ENCODE measurements at places on chromosomes 3 and 15.

GRCh38 chr15:78536134-78536533 lies 4.1 kb upstream of the PSMA4 start:
- no peak for DNase-seq

DNA sequence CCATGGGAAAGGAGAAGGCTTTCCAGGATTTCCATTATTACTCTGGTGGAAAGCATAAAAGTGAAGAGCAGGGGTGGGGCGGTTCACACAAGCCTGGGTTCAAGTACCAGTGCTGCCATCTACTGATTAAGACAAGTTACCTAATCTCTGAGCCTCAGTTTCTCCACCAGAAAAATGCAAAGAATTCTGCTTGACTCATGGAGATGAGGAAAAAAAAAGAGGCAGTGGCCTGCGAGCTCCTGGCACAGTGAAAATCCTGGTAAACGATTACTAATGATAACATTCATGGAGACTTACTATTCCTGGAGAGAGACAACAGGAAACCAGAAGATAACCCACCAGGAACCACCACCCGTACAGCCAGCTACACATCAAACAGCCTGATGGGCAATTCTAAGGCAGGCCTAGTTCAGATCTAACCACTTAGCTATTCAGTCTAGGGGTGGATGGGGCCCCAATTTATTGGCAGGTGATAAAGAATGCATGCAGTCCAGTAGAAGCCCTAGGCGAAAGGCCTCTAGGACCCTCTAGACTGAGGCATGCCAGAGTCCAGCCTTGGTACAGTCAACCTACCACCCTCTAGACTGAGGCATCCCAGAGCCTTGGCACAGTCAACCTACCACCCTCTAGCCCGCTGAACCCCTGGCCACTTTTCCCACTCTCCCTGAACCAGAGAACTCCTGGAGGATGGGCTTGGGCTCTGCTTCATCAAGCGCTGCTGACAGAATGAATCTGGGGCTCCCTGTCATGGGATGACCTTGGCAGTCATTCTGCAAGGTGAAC lies 2.5 kb downstream of the AMOTL2 start:
- no peak for DNase-seq

GRCh38 chr3:10286596-10287295 lies 6.0 kb downstream of the GHRL start:
- peak; percentile 47 for DNase-seq

DNA sequence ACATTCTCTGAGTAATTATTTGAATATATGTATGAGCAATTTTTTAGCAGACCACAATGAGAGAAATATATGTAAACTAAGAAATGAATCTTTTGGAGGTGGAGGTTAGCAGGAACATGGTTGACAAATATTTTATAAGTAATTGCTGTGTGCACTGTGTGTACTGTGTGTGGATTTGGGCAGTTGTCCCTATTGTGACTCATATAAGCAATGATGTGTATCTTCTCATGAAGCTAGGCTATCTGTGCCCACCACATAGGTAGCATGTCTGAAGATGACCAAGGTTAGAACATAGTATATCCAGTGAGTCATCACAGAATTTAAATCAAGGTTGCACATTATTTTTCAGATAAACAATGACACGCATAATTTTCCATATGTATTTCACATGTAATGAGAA lies 713.9 kb upstream of the GBE1 start:
- no peak for DNase-seq

GRCh38 chr15:74906067-74906449 lies 593 bp downstream of the FAM219B start:
- no peak for DNase-seq

GRCh38 chr15:28289694-28290463 lies 32.1 kb downstream of the HERC2 start:
- no peak for DNase-seq

DNA sequence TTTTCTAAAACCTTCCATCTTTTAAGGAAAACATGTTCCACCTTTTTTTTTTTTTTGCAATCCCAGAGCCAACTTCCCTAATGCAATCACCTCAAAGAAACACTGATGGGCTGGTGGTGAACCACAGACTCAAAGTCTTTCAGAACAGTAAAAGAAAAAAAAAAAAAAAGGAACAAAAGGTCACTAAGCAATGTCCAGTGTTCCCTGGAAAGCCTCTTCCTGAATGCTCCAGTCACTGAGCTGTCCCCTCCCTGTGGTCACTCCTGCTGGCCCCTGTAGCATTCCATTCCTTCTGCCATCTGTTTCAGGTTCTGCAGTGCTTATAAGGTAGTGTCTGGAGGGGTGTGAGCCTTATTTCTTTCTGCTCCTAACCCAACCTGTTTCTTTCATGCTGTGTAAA lies 53.3 kb downstream of the AAGAB start:
- no peak for DNase-seq

- no peak for DNase-seq
These were observed 14.9 kb upstream of the GP9 start for GRCh38 chr3:129045675-129046036.

GRCh38 chr3:139893963-139894642 lies 40.9 kb upstream of the CLSTN2 start:
- no peak for DNase-seq

GRCh38 chr3:130093741-130094391 lies 12.2 kb downstream of the ALG1L2 start:
- DNase-seq, result no peak

- no peak for DNase-seq
These were observed 46.9 kb upstream of the NEDD4 start for GRCh38 chr15:56040081-56041035.

DNA sequence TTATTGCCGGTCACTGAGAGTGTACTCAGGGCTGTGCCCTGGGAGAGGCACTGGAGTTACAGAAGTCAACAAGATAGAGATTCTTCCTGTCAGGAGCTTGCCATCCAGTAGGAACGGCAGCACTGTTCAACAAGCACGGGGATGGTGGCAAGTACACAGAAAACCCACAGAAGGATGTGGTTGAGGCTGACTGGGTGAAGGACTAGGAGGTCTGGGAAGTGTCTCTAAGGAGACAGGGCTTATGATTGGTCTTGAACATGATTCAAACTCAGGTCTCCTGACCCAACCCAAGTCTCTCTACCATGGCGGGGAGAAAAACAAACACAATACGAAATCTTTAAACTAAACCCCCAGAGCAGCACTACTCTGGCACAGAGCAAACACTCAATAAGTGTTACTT lies 37.6 kb downstream of the ERICH6 start:
- DNase-seq, result no peak

GRCh38 chr15:98568382-98569017 lies 79.8 kb upstream of the IGF1R start:
- no peak for DNase-seq

DNA sequence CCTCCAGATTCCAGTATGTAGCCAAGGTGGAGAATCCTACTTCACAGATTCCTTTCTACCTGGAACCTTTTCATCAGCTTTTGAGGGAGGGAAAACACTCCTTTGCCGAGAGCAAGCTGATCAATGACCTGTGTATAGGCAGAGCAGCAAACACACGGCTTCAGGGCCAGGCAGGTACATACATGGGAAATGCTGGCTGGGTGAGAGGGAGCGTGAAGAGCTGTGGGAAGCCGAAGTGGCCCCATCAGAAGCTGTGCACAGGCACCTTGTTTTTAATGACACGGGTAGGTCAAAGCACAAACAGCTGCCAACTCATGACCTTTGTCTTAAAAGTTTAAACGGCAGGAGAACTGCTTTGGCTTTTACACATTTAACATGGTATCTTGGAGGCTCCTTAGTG lies 25.3 kb downstream of the STARD5 start:
- DNase-seq, result no peak

DNA sequence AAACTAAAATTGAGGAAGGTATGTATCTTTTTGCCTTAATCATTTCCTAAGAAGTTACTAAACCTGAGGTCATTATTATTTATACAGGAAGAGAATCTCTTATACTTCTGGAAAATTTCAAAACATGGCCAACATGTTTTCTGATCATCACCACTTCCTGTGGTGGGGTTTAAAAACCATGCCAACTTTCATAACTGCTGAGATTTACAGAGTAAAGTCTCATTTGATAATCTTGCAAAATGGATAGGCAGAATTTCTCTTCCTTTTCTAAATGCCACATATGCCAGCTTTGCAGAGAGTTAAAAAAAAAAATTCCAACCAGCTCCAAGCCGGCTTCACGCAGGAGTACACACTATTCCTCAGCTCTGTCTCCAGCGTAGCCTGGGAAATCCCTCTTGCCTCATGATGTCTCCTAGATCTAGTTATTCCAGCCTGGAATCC lies 124.3 kb upstream of the SPRED1 start:
- DNase-seq, result no peak

DNA sequence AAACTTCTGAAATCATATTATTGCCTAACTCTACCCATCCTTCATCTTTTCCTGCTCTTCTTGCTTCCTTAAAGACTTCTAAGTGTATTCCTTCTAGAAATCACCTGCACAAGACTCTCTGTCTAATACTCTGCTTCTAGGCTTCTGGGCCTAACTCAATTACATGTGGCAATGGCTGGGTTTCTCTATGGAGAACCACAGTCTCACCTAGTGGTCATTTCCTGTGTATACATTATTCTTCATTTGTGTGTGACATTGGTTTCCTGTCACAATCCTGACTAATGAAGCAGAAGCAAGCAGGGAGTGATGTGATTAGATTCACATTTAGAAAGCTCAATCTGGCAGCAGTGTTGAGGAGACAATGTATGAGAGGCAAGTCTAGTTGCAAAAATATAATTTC lies 16.9 kb upstream of the CLDN1 start:
- DNase-seq, result no peak

- no peak for DNase-seq
These were observed 136.3 kb upstream of the ABHD17C start for GRCh38 chr15:80558631-80559319.

DNA sequence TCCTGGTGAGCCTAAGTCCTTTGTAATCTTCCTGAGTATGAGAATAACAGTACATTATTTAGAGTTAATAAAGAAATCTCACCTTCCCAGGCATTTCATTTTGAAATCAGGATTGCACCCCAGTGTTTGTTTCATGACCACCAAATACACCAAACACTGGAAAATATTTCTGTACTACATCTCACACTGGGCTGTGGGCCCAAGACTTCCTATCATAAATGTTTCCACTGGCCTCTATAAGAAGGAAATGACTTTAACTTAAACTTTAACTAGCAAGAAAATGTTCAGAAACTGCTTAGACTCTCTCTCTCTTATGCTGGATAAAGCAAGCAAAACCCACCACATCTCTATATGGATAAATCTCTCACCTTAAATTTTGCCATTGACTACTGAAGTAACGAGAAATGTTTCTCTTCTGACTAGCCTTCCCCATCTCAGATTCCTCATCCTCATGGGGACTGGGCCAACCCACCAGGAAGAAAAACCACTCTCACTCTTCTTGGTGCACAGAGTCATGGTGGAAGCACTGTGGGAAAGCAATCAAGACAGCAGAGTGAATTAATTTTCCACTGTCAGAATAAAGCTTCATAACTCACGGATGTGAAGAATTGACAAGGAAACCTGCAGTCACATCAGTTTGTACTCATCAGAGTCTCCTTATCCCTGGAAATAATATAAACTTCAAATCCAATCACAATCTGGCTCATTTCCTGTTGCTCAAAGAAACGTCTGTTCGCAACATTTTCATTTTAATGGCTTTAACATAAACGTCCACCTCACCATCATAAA lies 859.6 kb downstream of the EPHA3 start:
- no peak for DNase-seq

GRCh38 chr3:60528651-60529050 lies 722.6 kb downstream of the FHIT start:
- no peak for DNase-seq

DNA sequence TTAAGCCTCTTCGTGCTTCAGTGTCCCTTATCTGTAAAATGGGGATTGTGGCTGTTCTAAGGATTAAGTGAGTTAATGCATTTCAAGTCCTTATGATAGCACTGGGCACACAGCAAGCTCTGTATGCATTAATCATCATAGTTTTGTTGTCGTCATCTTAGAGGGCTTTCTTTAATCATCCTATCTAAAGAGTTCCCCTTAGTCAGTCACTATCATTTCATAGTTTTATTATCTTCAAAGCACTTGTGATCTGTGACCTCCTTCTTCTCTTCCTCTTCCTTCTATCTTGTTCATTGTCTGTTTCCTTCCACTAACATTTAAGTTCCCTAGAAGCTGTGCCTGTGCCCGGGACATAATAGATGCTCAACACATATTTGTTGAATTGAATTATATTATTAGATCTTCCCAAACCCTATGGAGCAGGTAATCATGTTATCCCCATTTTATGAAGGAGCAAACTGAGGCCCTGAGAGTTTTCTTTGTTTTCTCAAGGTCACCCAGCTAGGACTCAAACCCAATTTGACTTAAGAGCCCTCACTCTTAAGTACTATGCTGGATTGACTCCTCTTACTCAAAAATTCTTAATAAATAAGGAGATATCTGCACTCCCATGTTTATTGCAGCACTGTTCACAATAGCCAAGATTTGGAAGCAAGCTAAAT lies 24.1 kb downstream of the DUOX2 start:
- no peak for DNase-seq

- DNase-seq, result no peak
These were observed 231.4 kb downstream of the CDIN1 start for GRCh38 chr15:36810656-36811449.

DNA sequence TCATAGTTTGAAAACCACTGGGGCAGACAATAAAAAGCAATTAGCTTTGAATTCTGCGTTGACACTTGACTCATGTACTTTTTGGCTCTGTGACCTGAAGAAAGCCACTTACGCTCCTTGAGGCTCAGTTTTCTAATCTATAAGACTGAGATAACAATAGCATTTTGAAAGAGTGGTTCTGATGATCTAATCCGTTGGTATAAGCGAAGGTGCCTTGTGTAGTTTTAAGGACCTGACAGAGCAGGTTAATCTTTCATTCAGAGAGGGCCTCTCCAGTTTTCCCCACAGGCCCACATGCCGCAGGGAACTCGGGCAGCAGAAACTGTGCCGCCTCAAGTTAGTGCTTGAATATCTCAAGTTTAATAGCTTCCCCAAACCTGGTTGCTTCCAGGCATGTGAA lies 306.0 kb upstream of the GBE1 start:
- DNase-seq, result no peak

DNA sequence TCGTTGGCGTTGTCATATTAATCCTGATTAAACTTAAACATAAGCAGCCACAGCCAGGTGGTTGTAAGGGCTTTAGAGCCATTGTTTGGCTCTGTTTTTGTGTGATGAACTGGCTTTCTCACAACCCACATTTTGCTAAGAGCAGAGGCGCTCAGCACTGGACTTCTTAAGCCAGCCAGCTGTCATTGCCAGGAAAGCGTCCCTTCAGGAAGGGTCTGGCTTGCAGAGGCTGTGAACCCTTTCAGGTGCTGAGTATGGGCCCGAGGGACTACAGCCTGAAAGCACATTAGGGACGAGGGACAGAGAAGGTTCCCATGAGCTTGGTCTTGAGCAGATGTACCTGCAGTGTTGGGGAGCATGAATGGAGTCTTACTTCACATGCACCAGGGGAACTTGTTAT lies 112.3 kb downstream of the CHCHD6 start:
- no peak for DNase-seq

GRCh38 chr3:134641671-134642300 lies 9.0 kb downstream of the KY start:
- DNase-seq, result no peak
